ENCODE measurements at places on chromosomes 2 and 18.

GRCh38 chr2:191319186-191319585, 74.0 kb downstream of the MYO1B start:
- DNase-seq = no peak

- peak; percentile 75 for DNase-seq
Measured at GRCh38 chr2:236600892-236601291, 31.3 kb downstream of the ACKR3 start.

- DNase-seq = no peak
Measured at GRCh38 chr2:69983392-69983966, 22.0 kb upstream of the ASPRV1 start.

- no peak for DNase-seq
Measured at GRCh38 chr2:126827371-126827770, 71.3 kb upstream of the TEX51 start.

DNA sequence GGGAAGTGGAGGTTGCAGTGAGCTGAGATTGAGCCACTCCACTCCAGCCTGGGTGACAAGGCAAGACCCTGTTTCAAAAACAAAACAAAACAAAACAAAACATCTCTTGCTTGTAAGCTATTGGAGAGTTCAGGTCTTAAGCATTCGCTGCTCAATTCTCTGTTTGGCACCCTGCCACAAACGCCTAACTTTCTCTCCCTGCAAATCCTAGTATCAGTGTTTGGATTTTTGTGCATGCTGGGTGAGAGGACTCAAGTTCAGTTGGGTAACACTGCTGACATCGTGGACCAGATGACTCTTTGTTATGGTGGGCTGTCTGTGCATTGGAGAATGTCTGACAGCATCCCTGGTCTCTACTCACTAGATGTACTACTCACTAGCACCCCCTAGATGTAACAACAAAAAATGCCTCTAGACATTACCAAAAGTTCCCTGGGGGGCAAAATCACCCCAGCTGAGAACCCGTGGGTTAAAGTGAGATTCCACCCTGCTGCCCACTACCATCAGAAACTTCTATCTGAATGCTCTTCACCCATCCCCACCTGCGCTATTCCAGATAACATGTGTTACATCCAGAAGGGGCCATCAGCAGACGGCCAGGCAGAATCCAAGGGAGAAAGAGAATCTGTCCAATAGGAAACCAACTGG, 50.9 kb downstream of the CACNB4 start:
- DNase-seq = peak; percentile 9

GRCh38 chr2:188369365-188369764, 77.7 kb downstream of the GULP1 start:
- peak; percentile 27 for DNase-seq

GRCh38 chr2:149442346-149442745, 112.0 kb downstream of the LYPD6 start:
- DNase-seq = no peak

- DNase-seq = no peak
Measured at GRCh38 chr2:186648130-186648529, 45.7 kb upstream of the FAM171B start.

GRCh38 chr2:115584507-115584906, 1142.1 kb downstream of the DPP10 start:
- DNase-seq = no peak

Measured in NCI-H1105 treated with DMSO at 0.1 percent for 48 hours (cell line).